ENCODE measurements at places on chromosomes 12 and 14.

GRCh38 chr12:58169826-58170225 is 228.5 kb downstream of the ATP23 start:
- no peak for DNase-seq

GRCh38 chr14:86852530-86852929 is 1140.5 kb downstream of the GALC start:
- DNase-seq: no peak

DNA sequence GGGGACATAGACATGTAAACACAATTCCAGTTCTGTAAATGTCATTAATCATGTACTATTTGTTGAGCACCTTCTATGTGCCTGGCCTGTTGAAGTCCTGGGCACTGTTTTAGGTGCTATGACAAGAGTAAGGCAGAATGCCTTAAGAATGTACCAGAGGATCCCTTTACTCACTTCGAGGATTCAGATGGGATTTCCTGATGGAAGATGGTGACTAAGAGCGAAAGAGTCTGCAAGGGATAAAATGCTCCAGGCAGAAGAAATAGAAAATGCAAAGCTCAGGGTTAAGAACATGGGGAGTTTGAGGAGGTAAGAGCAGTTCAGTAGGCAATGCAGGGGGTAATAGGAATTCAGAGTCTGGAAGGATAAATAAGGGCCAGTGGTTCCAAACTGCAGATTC is 671.3 kb upstream of the TBX3 start:
- DNase-seq: no peak

GRCh38 chr12:124610021-124610612 is 42.7 kb upstream of the NCOR2 start:
- DNase-seq: no peak

GRCh38 chr12:58359084-58359483 is 417.7 kb downstream of the ATP23 start:
- DNase-seq: no peak

DNA sequence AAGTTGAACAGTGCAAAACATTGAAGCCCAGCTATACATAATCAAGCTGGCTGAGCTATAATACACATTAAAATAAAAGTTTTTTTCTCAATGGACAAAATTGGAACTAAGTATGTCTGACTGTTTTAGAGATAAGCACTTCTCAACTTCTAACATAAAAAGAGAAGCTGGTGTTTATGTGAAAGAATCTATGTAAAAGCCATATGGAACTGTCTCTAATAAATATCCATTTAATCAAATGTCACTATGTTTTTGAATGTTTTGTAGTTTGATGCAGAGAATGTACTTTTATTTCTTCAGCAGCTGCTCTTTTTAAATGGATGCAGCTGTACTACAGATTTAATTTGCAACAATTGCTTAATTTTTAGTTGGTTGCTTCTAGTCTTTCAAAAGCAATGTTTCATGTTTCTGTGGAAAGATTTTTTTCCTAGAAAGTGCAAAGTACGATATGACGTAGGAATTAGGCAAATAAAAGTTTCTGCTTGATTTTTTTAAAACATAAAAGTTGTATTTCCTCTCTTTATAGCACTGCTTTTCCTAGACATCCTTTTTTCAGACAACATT is 114.2 kb downstream of the PDE3A start:
- DNase-seq: no peak

DNA sequence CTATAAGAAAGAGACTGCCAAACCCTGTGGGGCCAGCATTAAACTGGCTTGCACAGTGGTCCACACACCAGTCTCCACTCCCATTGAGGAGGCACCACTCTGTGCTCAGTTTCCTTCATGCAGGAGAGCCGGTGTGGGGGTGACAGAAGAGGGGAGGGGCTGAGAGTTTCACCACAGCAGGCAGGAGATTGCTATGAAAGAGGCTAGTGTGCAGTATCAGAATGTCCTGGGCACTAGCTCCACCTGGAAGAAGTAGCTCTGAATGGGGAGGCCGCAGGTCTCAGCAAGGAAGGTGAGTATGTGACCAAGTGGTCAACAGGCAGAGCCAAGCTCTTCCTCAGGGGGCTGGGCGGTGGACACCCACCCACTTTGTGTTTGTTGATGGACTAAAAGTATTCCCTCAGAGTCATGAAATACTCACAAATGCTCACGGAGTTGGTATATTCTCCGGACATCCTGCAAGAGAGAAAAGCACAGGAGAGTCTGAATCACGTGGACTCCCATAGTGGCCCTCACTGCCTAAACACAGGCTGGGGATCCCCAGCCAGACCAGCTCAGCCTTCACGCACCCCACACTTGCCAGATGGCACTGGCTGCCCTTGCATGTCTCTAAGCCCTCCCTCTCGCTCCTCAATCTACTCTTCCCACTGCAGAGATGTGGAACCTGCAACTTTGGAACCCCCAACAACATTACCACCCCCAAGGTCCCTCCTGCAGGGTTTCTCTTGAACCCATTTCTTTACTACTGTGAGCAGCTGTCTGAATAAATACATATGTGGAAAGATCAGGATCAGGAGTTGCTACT is 7.8 kb upstream of the KRT72 start:
- no peak for DNase-seq

GRCh38 chr12:120132054-120132836 is 15.7 kb upstream of the RAB35 start:
- no peak for DNase-seq

All from kidney epithelial cell (primary cell).